ENCODE measurements at places on chromosomes 16 and 17.

DNA sequence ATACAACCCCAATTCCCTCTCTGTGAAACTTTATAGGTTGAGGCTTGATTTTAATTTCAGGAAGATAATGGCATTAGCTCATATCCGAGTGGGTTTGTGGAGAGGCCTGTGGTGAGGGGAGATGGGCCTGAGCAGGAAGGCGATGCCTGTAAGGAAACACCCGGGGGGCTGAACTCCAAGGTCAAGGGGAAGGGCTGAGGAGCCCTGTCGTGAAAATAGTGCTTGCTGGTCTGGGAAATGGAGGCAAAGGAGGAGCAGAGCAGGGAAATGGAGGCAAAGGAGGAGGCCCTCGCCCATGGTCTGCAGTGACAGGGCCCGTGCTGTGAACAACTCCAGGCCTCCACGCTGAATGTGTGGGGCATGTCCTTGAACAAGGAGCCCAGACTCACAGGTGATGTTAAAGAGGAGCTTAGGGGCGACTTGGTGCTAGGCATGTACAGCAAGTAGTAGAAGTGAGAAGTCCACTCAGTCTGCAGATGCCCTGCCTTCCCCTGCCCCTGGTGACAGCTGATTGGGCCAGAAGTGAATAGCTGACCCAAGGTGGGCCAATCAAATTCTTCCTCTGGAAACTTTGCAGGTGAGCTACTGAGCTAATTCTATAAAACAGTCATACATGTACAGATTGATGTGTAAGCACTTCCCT lies 38.1 kb downstream of the MRPS23 start:
- DNase-seq = no peak

GRCh38 chr17:1724869-1725641 lies 551 bp downstream of the WDR81 start:
- no peak for DNase-seq

DNA sequence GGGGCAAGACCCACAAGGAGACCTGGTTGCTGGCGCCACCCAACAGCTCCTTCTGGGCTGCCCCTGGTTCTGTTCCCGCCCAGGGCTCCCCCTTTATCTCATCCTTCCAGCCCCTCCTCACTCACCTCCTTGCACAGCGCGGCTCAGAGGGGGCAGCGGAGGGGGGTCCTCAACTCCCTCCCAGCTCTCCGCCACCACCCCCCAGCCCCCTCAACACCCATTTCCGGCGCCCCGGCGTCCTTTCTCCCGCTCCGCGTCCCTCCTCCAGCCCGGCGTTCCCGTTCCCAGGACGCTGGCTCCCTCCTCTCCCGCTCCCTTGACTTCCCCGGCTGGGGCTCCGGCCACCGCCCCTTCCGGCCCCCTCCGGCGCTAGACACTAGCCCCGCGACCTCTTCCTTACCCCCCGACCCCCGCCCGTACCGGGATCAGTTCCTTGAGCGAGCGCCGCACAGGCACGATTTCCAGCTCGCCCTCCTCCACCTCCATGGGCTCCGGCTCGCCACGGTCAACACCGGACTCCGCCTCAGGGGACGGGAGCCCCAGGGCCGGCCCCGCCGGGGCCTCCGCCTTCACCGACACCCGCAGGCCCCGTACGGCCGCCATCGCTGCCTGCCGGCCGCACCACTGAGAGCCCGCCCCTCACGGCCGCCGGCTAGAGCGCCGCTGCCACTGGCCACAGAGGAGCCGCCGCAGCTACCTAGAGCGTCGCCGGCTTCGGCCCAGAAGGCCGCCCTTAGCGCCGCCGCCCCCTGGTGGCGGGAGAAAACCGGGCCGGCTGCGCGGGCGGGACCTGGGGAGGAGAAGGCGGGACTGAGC lies at the start of gene NCBP3:
Gene NCBP3 (minus strand): TSS at position 626 of the 816 bp plus-strand sequence. CDS start 23 bp downstream, at position 603.
- peak; percentile 97 for DNase-seq

GRCh38 chr17:49369089-49369488 lies 7.0 kb upstream of the ZNF652 start:
- no peak for DNase-seq

GRCh38 chr16:57576429-57576870 lies 34.0 kb downstream of the ADGRG5 start:
- peak; percentile 78 for DNase-seq

DNA sequence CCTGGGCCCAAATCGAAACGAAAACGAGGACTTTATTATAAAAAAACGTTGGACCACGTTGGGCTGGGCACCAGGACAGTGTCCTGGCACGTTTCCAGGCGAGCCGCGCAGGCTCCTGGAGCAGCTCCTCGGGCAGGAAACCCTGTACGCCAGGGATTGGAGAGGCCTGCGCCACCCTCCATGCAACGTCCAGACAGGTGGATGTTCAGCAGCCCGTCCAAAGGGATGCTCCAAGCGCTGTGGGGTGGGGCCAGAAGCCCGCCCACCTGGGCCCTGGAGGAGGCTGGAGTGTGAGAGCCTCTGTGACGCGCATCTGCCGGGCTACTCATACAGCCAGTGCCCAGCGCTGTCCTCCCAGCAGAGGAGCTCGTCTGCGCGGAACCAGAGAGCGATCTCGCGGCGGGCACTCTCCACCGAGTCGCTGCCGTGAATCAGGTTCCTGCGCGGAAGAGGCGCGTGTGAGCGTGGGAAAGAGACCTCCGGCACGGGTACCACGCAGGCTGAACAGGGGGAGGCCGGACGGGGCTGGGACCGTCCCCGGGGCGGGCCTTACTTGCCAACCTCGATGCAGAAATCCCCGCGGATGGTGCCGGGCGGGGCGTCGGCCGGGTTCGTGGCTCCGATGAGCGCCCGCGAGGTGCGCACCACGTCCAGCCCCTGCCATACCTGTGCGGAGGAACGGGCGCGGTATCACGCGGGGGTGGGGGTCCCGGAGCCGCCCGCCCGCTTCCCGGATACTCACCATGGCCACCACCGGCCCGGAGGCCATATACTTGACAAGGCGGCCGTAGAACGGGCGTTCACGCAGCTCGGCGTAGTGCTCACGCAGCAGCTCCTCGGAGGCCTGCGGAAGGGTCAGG lies 785 bp downstream of the NME3 start:
- no peak for DNase-seq

DNA sequence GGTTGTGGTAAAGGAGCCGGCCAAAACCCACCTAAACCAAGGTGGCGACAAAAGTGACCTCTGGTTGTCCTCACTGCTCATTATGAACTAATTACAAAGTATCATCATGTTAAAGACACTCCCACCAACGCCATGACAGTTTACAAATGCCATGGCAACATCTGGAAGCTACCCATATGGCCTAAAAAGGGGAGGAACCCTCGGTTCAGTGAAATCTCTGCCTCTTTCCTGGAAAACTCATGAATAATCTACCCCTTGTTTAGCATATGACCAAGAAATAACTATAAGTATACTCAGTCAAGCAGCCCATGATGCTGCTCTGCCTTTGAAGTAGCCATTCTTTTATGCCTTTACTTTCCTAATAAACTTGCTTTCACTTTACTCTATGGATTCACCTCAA lies 72.2 kb downstream of the CYLD start:
- no peak for DNase-seq

- DNase-seq = no peak
Measured at GRCh38 chr17:82685291-82685690, 13.2 kb downstream of the RAB40B start.

DNA sequence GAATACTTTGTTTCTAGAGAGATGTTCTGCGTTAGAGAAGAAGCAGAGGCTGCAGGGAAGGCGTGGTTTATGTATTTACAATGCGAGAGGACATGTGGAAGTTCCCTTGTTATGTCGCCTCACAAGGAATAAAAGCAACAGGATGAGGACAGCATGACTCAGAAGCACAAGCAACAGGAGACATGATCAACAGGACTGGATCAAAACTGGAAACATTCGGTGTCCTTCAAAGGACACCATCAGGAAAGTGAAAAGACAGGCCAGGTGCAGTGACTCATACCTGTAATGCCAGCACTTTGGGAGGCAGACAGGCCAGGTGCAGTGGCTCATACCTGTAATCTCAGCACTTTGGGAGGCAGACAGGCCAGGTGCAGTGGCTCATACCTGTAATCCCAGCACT lies 52.6 kb downstream of the CCDC57 start:
- no peak for DNase-seq

GRCh38 chr16:82005027-82005830 lies 6.0 kb downstream of the SDR42E1 start:
- DNase-seq = no peak

GRCh38 chr17:14845591-14846281 lies 419.4 kb downstream of the PMP22 start:
- no peak for DNase-seq

DNA sequence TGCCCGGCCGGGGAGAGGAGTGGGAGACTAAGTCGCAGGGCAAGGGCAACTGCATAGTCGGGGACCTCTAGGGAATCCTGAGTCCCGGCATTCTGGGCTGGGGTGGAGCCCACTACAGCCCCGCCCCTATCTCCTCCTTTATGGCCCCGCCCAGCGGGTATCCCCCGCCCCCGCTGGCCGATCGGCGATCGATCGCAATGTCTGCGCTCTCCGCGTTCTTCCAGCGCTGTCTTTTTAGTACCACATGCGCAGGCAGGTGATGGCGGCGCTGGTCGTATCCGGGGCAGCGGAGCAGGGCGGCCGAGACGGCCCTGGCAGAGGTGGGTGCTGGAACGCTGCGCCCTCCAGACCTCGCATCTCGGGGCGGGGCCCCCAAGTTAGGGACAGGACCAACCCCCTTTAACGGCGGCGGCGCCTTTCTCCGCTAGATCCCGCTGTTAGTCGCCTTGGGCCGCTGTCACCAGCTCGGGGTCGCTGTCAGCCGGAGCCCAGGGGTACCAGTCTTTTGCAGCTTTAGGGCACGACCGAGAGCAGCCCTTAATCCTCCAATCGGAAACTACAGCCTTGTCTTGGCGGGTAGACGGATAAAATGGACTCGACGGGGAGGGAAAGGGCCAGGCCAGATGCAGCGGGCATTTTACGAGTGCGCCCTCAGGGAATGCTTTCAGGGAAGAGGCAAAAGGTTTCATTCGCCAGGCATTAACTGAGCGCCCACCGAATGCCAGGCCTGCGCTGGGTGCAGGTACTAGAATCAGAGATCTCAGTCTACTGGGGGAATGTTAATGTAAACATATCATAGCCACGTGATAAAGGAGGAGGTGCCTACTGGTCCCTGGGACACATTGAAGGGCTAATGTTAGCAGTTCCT lies at the start of gene DPH1:
Gene DPH1 (plus strand): TSS at position 243 of the 868 bp plus-strand sequence. CDS start 17 bp downstream, at position 260.
- DNase-seq = peak; percentile 91

DNA sequence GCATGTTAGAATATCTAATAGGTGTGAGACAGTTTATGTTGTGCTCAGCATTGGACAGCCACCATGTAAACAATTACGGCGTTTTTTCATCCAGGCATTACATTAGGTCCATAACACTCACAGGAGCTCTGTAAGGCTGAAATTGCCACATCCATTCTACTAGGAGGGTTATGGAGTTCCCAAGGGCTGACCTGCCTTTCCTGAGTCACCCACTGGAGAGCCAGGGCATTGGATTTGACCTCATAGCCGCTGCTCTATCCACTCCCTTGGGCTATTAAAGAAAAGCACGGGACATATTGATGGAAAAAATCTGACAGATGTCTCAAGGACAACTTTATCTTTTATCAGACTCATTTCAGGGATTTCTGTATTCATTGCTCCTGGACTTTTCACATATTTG lies 306.3 kb upstream of the HSBP1 start:
- no peak for DNase-seq

DNA sequence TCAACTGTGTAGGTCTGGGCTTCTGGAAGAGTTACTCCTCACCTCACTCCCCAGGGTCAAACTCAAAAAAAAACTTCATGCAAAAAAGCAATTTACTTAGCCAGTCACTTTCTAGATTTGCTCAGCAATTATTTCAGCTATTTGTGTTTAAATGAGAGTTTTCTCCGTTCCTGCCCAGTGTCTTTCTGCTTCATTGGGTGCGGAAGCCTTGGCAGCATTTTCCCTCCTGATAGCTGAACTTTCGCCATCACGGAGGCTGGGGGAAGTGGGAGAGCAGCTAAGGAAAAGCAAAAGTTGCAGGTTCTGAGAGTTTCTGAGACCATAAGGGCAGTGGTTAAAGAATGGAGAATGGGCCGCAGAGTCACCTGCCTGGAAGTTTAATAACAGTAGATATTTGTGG lies 287.1 kb upstream of the DYNLRB2 start:
- DNase-seq = no peak

- no peak for DNase-seq
Measured at GRCh38 chr17:18896146-18896545, 38.2 kb downstream of the PRPSAP2 start.

GRCh38 chr17:57517273-57517631 lies 227.8 kb downstream of the CCDC182 start:
- peak; percentile 54 for DNase-seq

- DNase-seq = peak; percentile 31
Measured at GRCh38 chr17:69269131-69269998, 40.7 kb upstream of the ABCA10 start.

DNA sequence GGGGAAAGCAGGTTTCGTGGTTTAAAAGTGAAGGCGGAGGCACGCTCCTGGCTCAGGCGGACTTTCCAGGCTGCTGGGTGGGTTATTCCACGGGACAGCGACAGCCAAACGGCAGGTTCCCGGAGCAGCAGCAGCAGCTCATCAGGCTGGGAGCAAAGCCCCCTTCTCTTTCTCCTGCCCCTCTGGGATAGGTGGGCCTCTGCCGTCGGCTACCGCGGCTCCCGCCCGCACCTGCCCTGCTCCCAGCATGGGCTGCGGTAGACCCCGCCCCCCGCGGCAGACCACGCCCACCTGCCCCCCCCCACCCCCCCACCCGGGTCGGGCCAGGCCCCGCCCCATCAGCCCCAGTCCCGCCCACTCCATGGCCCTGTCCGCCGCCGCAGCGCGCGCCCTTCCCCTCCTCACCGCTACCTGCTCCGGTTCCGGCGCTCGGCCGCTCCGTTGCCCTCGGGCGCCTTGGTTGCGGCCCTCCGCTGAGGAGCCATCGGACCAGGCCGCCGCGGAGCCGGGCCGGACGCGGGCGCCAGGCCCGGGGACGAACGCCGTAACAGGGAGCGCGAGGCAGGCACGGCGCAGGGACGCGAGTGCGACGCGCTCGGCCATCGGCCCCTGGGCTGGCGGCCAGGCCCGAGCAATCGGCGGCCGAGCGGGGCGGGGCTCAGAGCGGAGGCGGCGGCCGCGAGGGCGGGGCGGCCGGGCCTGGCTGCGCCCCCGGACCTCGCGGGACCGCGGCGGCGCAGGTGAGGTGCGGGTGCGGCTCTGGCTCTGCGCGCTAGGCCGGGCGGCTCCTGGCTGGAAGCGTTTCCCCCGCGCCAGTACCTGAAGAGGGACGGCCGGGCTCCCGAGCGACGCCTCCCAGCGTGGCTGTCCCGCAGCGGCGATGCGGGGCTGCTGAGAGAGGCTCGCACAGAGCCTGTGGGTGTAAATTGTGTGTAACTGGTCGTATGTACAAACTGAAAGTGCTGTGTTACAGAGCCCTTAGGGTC lies at the start of the genes HEXD and OGFOD3:
Gene HEXD (plus strand): TSS at position 347 of the 986 bp plus-strand sequence. CDS start 1,453 bp downstream, outside the sequence.
Gene OGFOD3 (minus strand): TSS at position 586 of the 986 bp plus-strand sequence. CDS start 101 bp downstream, at position 485.
- peak; percentile 86 for DNase-seq

GRCh38 chr16:66588981-66589713 lies 9.9 kb downstream of the CMTM2 start:
- peak; percentile 68 for DNase-seq

GRCh38 chr16:76343769-76344168 lies 66.6 kb downstream of the CNTNAP4 start:
- DNase-seq = no peak

All from A549 (cell line).